ENCODE measurements at places on chromosomes 1 and 21. TPM values are rescaled to one million over a fixed set of nuclear protein-coding genes. Genes with fewer than 3 reads are reported as not detected.

IRF2BP2 gene
- 163 TPM for polyA plus RNA-seq

SPRR2F gene
- polyA plus RNA-seq, result not detected

SLAMF1 gene
- polyA plus RNA-seq, result not detected

NBL1 gene
- polyA plus RNA-seq, result 206 TPM

RSPH1 gene
- polyA plus RNA-seq, result 9.1 TPM

COL16A1 gene
- 4.9 TPM for polyA plus RNA-seq

RGS5 gene
- polyA plus RNA-seq, result 69.7 TPM

NKAIN1 gene
- 21.1 TPM for polyA plus RNA-seq

SDC3 gene
- 117 TPM for polyA plus RNA-seq

CATSPERE gene
- polyA plus RNA-seq, result 0.25 TPM

C1orf87 gene
- not detected for polyA plus RNA-seq

KIAA1614 gene
- 8.3 TPM for polyA plus RNA-seq

Measured in brain (organoid and tissue), 16 donors.